ENCODE measurements at places on chromosomes 2 and 18.

- peak; percentile 13 for DNase-seq
Observed at GRCh38 chr2:186907897-186908296, 58.9 kb upstream of the ZSWIM2 start.

DNA sequence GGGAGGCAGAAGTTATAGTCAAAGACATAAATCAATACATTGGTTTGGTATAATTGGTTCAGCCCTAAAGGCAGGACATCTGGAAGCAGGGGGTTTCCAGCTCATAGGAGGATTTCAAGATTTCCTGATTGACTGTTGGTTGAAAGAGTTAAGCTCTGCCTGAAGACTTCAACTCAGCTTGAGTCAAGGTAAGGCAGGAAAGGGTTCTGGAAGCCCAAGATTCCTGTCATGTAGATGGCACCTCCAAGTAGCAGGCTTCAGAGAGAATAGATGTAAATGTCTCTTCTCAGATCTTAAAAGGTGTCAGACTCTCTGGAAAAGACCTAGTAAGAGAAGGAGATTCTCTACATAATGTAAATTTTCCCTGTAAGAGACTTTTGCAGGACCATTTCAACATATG lies 335.3 kb downstream of the RIT2 start:
- DNase-seq, result no peak

GRCh38 chr2:239559417-239560261 lies 158.8 kb upstream of the HDAC4 start:
- DNase-seq, result no peak

GRCh38 chr2:241598487-241598886 lies 38.5 kb downstream of the THAP4 start:
- peak; percentile 23 for DNase-seq

- no peak for DNase-seq
Observed at GRCh38 chr18:30944773-30945417, 97.6 kb downstream of the DSC3 start.

DNA sequence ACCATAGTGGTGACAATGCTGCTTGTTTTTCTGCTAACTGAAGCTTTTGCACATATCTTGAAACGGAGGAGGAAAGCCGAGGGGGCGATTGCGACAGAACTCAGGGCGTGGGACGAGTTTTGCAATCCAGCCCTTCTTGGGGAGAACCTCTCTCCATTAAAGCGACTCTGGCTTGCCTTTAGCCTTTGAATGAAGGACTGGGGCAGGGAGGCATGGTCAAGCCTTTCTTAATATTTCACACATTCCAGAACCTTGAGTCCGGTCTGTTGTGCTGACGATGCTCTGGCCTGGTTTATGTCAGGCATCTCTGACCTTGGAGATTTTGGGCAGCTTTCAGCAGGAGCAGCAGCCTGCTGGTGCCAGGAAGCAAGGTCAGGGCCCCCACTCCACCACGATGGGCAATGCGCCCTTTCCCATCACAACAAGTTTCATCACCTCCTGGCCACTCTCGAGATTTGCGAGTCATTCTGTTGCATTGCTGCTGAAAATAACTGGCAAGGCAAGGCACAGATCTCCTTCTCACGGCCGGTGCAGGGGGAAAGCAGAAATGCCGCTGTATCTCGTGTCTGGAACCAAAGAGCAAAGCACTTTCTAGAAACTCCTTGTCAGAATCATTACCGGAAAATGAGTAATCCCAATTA lies 10.8 kb downstream of the EMILIN2 start:
- DNase-seq, result peak; percentile 75

DNA sequence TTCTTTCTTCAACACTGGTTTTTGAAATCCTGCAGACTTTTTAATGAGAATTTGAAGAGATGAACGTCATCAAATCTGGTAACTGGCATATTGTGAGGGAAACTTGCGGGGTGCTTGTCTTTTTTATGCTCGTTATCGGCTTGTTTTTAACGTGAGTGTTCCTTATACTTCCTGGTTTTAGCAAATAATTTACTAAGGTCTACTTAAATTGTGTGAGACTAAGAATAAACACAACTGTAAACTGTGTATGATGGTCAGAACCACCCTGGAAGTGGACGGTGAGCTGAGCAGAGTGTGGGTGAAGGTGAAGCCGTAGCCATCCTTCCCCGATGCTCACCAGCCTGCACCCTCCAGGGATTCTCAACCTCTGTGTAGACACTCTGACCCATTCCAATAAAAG lies 82.3 kb upstream of the CDC42EP3 start:
- DNase-seq, result no peak

DNA sequence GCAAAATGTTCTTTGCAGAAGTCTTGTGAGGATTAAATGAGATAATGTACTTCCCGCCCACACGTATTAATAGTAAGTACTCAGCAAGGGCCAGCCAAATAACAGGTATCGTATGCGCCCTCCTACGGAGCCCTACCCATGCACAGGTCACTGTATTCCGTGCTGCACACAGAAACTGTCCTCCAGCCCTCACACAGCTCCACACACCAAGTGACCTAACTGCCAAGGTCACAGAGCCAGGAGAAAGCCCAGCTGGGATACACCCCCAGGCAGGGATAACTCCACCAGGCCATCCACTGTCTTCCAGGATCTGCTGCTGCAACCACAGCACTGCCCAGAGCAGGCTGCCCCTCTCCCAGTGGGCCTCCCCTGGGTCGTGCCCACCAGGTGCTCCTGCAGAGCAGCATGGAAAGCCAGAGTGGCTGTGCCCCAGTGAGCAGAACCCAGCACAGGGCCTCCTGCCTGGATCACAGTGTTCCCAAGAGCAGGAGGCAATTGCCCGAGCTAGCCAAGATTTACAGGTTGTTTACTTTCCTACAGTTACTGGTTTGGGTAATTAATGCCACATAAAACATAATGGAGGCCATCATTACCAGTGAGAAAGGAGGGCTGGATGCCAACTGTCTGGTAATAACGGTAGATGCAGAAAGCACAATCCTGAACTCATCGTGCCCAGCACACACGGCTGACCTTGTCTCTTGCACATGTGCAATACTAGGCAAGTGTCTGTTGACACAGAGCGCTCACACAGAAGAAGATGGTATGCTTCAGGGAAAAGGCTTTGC lies 24.4 kb downstream of the TFCP2L1 start:
- DNase-seq, result no peak

DNA sequence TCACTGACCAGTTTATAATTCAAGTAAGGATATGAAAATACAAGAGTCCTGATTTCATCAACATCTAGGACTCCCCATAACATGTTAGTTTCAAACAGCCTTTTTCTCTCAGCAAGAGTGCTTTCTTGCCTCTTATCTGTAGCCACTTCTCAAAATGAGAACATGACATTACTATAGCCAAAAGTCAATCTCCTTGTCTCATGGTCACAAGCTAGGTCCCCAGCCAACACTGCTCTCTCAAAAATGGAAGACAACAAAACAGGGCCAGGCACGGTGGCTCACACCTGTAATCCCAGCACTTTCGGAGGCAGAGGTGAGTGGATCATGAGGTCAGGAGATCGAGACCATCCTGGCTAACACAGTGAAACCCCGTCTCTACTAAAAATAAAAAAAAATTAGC lies 15.8 kb downstream of the CLASP1 start:
- no peak for DNase-seq

DNA sequence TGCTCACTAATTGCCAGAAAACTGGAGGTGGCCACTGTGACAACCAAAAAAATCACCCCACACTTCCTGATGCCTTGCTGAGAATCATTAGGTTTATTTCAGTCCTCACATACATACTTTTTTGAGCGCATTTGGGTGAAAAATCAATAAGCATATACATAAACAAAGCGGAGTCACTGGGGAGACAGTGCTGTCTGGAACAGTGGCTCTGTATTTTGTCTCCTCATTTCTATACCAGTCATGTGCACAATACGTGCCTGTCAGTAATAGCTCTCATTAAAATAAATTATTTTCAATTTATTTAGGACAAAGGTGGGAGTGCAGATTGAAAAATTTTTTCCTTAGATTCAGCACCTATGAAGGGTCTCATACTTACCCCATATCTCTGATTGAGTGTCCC lies 48.2 kb downstream of the CXCR4 start:
- DNase-seq, result no peak

DNA sequence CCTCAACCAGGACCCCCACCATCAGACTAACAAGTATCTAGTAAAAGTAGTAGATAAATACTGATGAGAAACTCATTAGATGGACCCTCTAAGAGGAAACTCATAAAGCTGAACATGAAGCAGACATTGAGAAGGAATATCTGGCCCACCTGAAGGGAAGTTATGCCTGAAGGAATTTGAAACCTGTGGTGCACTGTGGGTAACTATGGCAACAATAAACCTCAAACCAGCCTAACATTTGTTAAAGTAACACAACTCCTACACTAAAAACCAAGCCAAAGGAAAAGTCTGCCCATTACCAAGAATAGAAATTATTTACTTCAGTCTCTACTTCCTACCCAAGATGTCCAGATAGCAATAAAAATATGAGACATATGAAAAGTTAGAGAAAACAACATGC lies 43.4 kb downstream of the KIAA1328 start:
- no peak for DNase-seq

DNA sequence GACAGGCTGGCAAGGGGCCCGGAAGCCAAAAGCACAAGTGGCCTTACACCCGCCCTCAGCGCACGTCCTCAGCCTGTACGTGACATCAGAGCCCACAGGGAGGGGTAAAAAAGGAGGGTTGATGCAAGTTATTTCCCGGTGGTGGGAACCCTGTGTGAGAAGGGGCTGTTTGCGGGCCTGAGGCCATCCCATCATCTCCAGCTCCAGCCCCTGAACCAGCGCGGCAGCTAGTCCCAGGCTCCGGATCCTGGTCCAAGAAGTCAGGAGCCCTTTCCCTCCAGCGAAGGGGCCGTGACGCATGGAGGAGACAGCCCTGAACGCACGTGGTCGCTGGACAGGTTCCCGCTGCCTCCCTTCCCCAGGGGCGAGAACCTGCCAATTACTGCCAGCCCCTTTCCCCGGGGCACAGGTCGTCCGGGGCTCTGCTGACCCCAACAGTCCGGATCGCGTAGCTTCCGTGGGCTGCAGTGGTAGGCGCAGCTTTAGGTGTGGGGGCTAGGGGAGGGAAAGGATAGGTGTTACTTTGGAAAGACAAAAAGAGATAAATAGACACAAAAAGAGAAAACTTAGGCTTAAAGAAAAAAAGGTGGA lies 1.3 kb upstream of the LRP2 start:
- DNase-seq, result peak; percentile 62

- DNase-seq, result no peak
Observed at GRCh38 chr18:79796531-79797405, 970 bp upstream of the KCNG2 start.

DNA sequence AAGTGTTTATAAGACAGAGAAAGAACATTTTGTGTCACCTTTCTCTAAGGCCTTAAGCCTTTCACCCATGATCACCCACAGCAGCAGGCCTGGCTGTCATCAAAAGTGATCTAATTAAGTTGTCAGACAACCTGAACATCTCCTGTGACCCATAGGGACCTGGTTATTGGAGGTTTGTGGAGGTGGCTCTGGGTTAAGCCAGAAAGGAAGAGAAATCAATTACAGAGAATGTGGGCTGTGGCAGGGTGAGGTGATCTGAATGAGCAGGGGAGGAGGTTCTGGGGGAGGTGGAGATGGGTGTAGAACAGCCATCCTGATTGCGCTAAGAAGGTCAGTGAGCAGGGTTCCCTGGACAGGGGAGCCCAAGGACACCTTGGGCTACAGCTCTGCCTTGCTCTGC lies 170.8 kb downstream of the FSHR start:
- no peak for DNase-seq

DNA sequence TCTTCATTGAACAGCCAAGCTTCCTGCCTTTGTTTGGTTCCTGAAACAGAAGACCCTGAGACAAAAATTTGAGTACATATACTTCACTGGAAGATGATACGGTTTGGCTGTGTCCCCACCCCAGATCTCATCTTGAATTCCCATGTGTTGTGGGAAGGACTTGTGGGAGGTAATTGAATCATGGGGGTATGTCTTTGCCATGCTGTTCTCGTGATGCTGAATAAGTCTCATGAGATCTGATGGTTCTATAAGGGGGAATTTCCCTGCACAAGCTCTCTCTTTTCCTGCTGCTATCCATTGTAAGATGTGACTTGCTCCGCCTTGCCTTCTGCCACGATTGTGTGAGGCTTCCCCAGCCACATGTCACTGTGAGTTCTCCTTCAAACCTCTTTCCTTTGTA lies 76.5 kb downstream of the BABAM2 start:
- no peak for DNase-seq

DNA sequence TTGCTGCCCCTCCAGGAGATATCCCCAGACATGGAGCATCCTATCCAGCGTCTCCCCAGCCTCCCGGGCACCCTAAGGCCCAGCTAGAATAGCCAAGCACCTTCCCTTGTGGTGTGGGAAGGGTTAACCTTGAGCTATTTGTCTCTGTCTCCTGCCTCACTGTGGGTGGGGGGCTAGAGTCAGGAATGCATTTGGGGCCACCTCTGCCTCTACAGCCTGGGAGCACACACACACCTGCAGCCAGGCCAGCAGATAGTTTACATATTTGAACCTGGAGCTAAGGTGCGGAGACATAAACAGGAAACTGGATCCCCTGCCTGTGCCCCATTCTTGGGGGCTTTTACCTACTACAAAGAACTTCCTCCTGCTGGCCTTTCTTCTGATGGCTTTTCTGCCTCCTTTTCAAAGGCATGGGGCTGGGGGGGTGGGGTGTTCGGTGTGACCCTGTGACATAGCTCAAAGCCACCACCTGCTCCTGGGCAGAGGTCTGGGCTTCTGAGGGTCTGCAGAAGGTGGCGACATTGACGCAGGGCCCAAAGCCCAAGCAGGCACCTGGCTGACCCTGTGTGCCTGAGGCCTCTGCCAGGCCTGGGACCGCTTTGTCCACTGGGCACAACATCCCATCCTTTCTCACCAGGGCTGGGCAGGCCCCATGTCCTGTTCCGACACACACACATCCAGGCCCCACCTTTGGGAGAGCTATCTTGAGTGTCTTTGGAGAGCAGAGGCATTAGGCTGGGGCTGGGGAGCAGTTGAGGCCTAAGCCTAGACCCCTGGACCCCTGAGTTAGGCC lies 34.2 kb downstream of the EMX1 start:
- no peak for DNase-seq

GRCh38 chr2:6977786-6978185 lies 60.6 kb downstream of the RNF144A start:
- DNase-seq, result no peak

- DNase-seq, result peak; percentile 75
Observed at GRCh38 chr2:189412330-189412953, 28.8 kb upstream of the WDR75 start.

DNA sequence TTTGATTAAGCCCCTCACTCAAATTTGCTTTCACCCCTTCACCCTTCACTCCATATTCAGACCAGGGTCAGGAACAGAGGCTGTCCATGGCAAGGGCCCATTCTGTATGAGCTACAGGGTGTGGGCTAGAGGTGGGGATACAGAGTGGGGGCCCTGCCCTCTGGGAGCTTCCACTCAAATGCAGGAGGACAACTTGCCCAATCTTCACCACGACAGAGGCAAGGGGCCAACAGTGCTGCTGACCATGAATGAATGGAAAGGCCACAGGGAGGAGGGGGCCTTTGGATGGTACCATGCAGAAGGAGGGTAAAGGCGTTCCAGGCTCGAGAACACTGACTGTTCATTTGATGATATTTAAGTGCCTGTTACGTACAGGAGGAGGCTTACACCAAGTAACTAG lies 22.8 kb downstream of the ADRA2B start:
- no peak for DNase-seq

GRCh38 chr2:124959581-124959980 lies 934.5 kb downstream of the CNTNAP5 start:
- DNase-seq, result no peak

Measured in hematopoietic multipotent progenitor cell treated with erythropoietin and hydrocortisone succinate and interleukin-3 and kit ligand, for 6 days (in vitro differentiated cells).